ENCODE measurements at places on chromosomes 3 and 15. TPM values are rescaled to one million over a fixed set of nuclear protein-coding genes. Genes with fewer than 3 reads are reported as not detected.

- no peak for DNase-seq
These were observed 266.0 kb upstream of the ARRDC4 start for GRCh38 chr15:97694456-97694855.

DNA sequence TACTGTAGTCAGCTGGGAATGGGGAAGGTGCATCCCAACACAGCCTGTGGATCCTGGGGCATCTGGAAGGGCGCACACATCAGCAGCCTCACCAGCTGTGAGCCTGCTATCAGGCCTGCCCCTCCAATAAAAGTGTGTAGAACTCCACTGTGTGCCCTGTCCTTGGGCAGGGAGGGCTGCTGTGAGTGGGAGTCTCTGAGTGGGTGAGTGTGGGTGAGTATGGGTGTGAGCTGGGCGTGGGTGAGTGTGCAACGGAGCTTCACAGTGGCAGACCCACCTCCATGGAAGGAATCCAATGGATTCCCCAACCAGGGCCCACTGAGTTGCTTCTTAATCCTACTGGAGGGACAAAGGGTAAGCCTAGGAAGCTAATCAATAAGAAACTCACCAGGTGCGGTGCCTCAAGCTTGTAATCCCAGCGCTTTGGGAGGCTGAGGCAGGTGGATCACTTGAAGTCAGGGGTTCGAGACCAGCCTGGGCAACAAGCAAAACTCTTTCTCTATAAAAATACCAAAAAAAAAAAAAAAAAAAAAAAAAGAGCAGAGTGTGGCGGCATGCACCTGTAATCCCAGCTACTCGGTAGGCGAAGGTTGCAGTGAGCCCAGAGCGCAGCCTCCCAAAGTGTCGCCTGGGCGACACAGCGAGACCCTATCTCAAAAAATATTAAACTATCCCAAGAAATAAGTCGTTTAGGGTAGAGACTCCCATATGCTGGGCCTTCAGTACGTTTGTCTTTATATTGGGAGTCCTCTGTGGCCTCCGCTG is 555 bp upstream of the RCCD1 start:
- DNase-seq: no peak

- DNase-seq: no peak
These were observed 670 bp upstream of the CBLB start for GRCh38 chr3:105869531-105869833.

DNA sequence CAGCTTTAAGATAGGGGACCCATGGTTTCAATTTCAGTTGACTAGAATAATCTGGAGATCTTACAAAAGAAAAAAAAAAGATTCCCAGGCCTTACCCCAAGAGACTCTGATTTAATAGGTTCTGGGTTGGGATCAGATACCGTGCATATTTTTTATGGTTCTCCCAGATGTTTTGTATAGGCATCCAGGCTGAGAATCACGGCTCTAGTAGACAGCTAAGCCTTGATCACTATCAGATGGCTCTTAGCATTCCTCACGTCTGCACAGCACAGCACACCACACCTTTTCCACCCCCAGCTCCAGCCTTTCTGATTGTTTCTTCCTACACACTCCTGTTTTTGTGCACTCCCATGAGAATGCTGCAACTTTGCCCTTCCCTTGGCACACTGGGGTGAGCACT is 40.8 kb downstream of the TMEM45A start:
- no peak for DNase-seq

The SHF gene
- total RNA-seq: 14.7 TPM

Data from colonic mucosa (tissue), 4 donors.